ENCODE measurements at places on chromosomes 5 and 9.
A peak's percentile ranks its signal among the peaks of the same experiment; 100 is the strongest.

- DNase-seq: no peak
Observed at GRCh38 chr5:35921930-35922329, 16.5 kb downstream of the CAPSL start.

GRCh38 chr5:146706321-146706972, 172.1 kb downstream of the PPP2R2B start:
- DNase-seq: no peak

DNA sequence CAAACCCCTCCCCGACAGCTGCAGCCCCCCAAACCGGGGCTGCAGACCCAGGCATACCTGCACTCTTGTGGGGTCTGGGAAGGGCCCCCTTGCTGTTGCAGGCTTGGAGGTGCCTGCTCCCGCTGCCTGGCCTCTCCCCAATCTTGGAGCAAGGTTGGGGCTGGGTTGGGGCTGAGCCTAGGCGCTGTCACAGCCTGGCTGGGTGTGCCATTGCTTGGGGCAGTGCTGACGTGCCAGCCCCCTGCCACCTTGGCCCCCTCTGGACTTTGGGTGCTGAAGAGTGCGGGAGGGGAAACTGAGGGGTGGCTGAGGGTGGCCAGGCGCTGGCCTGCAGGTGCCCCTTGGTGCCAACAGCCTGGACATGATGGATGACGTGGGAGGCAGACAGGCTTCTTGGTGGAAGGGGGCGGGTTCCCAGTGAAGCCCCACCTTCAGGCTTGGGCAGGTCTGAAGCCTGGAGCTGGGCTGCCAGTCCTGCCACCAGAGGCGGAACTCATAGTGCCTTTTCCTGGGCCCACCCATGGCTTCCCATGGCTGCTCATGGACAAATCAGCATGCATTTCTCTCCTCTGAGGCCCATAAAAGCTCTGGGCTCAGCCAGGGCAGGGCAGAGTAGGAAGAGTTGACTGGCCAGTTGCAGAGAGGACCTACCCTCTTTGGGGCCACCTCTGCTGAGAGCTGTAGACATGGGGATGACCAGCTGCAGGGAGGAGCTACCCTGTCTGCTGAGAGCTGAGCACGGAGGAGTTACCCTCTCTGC, 19.1 kb downstream of the TMEM38B start:
- DNase-seq: no peak

- DNase-seq: no peak
Observed at GRCh38 chr5:171495122-171495700, 75.8 kb downstream of the FGF18 start.

- DNase-seq: no peak
Observed at GRCh38 chr9:96453625-96454024, 3.7 kb downstream of the HABP4 start.

- no peak for DNase-seq
Observed at GRCh38 chr9:85055506-85056202, 386.1 kb downstream of the NTRK2 start.

DNA sequence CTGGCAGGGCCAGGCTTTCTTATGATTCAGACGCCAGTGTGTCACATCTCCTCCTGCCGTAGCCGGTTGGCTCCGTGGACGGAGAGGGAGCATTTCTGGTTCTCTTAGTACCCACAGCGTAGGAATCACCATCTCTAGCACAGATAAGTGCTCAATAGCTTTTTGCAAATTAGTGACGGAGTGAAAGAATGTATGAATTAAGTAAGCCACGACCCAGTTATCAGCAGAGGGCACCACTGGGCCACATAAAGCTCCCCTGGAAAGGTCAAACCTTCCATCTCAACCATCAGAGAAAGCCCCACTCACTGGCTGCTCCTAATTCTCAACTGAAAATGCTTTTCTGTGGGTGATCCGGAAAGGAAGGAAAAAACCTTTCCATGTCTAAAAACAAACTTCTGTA, 317.0 kb upstream of the ADCY2 start:
- DNase-seq: peak; percentile 32

DNA sequence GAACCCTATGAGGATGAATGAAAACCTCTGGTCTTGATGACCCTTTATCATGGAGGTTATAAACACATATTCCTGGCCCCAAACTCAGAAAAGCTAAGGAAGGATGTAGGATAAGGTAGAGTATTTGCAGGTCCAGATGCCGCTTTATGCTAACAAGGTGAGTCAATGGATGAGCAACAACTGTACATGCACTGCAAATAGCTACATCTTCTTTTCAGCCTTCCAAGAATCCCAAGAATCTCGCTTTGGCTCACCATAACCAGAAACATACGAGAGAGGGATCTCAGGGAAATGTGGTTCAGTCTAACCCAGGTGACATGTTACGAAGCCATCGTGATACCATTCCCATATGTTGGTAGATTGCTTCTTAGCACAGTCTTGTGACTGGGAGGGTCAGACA, 152.3 kb upstream of the ANKH start:
- DNase-seq: no peak
